ENCODE measurements at places on chromosomes 4 and X.

- H3K36me3 ChIP-seq = no peaks in the 10 kb centered on the region
- no peak overlapping the region for H3K27ac ChIP-seq
- no peak overlapping the region for H3K4me3 ChIP-seq
- H3K27me3 ChIP-seq = peaks cover 6% of the 10 kb centered on the region
These were observed 6.4 kb downstream of the AMOT start for GRCh38 chrX:112834031-112834845.

DNA sequence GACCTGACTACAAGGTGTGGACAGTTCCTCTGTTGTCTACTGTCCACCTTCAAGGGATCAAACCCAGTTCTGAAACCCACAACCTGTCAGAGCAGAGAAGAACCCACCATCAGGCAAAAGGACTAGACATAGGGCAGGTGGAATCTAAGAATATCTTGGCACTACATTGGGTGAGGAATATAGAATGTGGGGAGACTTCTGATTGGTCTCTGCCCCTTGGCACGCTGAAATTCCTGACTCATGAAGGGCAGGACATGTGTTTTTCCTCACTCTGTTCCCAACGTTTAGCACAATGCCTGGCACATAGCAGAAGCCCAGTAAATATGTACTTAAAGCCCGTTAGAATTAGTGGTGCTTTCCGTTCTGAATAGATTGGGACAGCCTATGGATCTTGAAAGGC, 59.3 kb downstream of the TSPAN7 start:
- no peak overlapping the region for H3K4me3 ChIP-seq
- no peak for DNase-seq
- no peak overlapping the region for H3K27ac ChIP-seq
- no peaks in the 10 kb centered on the region for H3K36me3 ChIP-seq
- H3K27me3 ChIP-seq = peaks cover 8% of the 10 kb centered on the region

GRCh38 chrX:65516756-65517155, 17.8 kb downstream of the LAS1L start:
- H3K27me3 ChIP-seq = no peaks in the 10 kb centered on the region
- H3K27ac ChIP-seq = no peak overlapping the region
- H3K4me3 ChIP-seq = no peak overlapping the region
- DNase-seq = no peak

DNA sequence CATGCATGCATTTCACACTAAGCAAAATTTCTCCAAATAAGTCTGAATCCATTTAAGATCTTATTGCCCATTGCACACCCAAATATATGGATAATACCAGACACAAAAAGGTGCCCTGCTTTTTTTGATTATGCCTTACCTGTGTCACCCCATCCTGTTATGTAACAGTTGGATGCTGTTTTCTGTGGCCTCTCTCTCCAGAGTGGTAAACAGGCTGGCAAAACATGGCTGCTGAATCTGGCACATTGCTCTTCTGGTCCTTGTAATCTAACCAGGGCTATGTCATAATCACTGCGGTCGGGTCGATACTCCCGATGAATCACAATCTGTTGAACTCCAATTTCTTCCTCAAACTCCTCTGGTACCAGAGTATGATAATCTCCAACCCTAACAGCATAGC, 70.1 kb downstream of the PRSS12 start:
- H3K4me3 ChIP-seq = no peak overlapping the region
- DNase-seq = no peak
- H3K36me3 ChIP-seq = peaks cover 29% of the 10 kb centered on the region
- H3K27me3 ChIP-seq = no peaks in the 10 kb centered on the region

GRCh38 chr4:3770323-3771163, 4.4 kb downstream of the ADRA2C start:
- H3K4me3 ChIP-seq = no peak overlapping the region
- H3K4me1 ChIP-seq = no peaks in the 10 kb centered on the region
- peaks cover 17% of the 10 kb centered on the region for H3K27me3 ChIP-seq
- DNase-seq = no peak

GRCh38 chr4:12993923-12994322, 490.2 kb downstream of the RAB28 start:
- no peaks in the 10 kb centered on the region for H3K27me3 ChIP-seq
- H3K4me1 ChIP-seq = no peaks in the 10 kb centered on the region
- DNase-seq = no peak

GRCh38 chr4:38024206-38024509, 64.0 kb downstream of the PTTG2 start:
- H3K27me3 ChIP-seq = no peaks in the 10 kb centered on the region
- peak overlapping the region; percentile 40 for H3K27ac ChIP-seq
- DNase-seq = peak; percentile 41
- peaks cover 16% of the 10 kb centered on the region for H3K4me1 ChIP-seq
